H4 (cell line): ENCODE measurements at places on chromosomes 7 and 10.
A peak's percentile ranks its signal among the peaks of the same experiment; 100 is the strongest.

DNA sequence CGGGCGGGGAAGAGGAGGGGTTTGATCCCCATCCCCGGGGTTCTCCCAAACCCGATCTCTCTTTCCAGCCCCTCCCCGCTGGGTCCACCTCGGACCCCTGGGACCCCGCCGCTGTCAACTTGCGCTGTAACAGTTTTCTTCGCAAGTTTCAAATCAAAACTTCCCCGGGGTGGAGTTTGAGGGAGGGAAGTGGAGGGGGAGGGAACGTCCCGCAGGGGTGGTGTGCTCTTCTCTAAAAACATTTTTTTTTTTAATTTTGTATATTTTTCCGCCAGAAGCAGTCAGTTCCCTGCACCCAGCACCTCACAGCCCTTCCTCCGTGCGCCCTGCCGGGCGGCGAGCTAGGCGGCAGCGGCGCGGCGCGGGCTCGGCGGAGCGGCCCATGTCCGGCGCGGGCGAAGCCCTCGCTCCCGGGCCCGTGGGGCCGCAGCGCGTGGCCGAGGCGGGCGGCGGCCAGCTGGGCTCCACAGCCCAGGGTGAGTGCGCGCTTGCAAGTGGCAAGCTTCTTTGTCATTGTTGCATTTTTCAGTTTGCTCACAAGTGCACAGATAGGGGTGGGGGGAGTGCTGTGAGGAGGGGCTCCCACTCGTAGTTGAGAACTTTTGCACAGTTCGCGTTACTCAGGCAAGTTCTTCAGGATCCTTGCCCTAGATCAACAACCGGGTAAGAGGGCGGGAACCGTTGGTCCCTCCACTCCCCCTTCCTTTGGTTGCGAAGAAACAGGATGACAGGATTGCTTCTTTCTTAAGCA lies 933 bp downstream of the MDFIC start:
- DNase-seq = peak; percentile 66

GRCh38 chr10:56912043-56912442 lies 551.0 kb upstream of the ZWINT start:
- DNase-seq = peak; percentile 40

GRCh38 chr7:157682946-157683746 lies 346.3 kb downstream of the DNAJB6 start:
- no peak for DNase-seq

- DNase-seq = no peak
Measured at GRCh38 chr7:130929896-130930659, 196.1 kb upstream of the KLF14 start.

DNA sequence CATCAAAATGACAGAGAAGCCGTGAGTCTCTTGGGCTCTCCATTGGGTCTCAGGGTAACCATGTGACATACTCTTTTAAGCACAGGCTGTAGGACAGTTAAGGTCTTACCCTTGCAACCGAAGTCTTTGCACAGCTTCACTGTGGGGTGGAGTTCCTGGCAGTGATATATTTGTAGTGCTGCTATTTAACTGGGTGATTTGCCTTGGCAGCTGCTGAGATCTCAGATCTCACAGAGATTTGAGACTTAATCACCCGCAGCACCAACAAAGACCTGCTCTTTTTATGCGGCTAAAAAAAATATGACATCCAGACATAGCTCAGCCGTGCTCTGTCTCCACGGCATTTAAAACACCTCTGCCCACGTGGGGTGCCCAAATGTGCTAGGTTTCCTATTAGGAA lies 63.4 kb upstream of the NPTX2 start:
- DNase-seq = no peak

GRCh38 chr7:50304129-50304910 lies at the start of gene IKZF1:
TSS of gene IKZF1 (plus strand) at chr7:50304716. CDS start at chr7:50319062, 14,346 bp downstream.
- no peak for DNase-seq

DNA sequence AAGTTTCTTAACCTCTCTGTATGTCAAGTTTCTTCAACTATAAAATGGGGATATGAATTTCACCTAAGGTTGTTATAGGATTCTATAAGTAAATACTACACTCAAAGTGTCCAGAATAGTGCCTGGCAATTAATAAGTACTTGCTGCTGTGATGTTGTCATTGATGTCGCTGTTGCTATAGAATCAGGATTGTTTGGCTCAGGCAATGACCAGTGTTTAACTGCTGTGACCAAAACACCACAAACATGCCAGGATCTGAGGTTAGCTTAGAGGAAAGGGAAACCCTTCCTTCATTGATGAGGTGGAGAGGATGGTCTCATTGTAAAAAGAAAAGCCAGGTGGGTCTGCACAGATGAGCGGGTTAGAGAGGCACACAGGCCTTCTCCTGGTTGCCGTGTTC lies 223.1 kb upstream of the INHBA start:
- no peak for DNase-seq

GRCh38 chr10:84329196-84329611 lies 815 bp downstream of the CCSER2 start:
- peak; percentile 29 for DNase-seq

DNA sequence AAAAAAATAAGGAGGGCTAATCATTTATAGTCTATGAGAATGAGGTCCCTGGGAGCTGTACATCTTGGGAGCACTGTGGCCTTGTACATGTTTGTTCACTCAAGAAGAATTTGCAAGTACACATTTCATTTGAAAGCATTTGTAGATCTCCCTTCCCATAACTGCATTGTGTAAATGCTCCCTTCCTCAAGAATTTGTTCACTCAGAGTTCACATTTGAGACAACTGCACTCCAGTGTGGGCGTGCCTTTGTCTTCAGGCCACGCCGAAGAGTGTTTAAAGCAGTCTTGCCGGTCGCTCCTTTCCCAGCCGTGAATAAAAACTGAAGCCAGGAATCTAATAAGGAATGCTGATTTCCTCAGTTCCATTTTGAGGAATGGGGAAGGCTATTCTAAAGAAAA lies 291.1 kb upstream of the LYZL1 start:
- DNase-seq = no peak

DNA sequence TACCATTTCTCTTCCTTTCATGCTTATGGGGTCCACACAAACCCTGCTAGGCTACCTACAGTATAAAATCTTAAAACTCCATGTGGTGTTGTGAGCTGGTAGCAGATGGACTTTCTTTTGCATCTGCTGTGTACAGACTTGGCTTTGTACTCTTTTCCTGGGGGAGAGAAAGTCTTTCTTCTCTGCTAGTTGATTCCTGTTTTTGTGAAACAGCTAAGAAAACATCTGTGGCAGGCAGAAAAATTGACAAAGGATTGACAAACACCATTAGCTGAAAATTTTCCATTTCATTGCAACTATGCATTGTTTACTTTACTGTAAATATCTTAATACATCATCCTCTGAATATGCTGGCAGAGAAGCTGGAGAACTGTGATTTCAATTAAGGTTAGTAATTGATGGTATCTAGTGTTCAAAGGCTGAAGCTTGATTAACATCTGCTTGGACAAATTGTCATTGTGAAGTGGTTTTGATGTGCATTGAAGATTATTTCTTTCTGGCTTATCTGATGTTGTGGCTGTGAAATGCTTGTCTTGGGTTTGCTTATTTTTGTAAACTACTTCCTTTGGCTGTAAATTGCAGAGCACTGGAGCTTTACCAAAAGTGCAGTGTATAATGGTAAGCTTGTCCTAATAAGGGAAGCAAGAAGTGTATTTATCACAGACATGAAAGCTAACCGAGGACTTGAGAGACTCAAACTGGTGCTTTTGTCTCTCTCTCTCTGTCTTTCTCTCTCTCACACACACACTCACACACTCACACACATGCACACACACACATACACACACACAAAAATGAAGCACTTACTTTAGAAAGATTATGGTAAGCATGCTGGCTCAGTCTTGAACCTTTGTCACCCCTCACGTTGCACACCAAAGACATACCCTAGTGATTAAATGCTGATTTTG lies at the start of gene FOXP2:
Gene FOXP2, plus strand, starts transcription at position 660 of the 908 bp plus-strand sequence. CDS start 11,697 bp downstream, outside the sequence.
- peak; percentile 74 for DNase-seq

- peak; percentile 83 for DNase-seq
Measured at GRCh38 chr10:79488336-79488735, 24.0 kb upstream of the EIF5AL1 start.

GRCh38 chr7:98387131-98387530 lies 13.8 kb downstream of the BAIAP2L1 start:
- no peak for DNase-seq

DNA sequence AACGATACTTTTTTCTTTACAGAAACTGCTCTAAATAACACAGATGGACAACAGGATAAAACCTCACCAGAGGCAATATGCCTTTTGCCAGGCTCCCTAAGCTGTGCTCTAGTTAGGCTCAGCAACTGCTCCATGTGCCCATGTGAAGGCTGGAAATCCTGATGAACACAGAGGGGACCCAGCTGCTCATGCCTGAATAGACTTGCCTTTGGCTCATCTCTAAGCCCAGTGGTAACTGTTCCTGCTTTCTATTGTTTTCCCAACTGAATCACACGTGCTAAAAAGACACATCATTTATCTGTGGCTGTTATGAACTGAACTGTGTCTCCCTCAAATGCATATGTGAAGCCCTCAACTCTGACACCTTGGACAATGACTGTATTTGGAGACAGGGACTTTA lies 110.4 kb downstream of the RNF216 start:
- DNase-seq = no peak

DNA sequence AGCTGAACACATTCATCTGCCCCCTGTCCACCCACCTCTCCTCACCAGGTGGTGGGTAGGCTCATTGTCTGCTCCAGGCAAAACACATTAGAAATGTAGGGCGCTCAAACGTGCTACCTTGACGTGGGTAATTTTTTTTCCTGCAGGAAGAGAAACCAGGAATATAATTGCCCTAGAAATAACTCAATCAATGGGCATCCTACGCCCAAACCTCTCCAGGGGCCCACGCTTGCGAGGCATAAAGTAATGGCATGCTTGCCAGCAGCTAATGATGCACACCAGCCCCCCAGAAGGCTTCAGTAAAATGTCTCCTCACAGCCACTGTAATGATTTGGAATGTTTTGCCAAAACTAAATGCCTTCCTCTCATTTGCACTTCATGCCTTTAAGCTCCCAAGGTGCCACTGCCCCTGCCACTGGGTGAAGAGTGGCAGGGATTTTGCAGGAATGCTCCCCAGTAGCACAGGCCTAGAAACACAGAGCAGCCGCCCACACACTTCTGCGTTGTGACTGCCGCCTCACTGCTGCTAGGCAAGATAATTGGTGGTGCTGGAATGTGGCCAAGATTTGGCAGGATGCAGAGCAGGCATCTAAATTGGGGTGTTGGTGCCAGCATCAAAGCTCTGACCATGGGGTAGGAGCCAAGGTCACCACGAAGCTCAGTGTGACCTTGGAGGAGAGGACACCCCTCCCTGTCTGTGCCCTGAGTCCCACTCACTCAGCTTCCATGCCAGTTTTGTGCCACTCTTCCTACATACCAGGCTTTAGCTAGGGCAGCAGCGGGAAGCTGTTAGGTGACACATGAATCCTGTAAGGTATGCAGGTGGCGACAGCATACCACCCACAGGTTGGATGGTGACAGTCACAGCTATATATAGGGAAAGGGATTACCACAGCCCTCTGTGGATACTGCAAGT lies 48.7 kb upstream of the PPP1R3C start:
- DNase-seq = peak; percentile 21

DNA sequence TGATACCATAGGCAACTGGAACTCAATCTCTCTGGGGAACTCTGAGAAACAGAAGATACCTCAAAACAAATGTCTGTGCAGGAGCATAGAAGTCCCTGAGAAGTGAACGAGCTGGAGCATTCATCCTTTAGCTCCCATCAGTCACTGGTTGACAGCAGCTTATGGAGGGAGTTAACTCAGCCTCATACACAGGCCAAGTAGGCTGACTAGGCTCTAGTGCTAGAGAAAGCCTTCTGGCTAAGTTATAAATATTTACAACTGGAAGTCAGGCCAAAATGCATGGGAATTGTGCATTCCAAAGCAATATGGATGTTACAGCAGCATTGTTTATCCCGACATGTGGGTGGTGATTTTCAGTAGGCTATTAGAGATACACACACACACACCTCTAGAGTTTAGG lies 66.5 kb downstream of the ANK3 start:
- no peak for DNase-seq

DNA sequence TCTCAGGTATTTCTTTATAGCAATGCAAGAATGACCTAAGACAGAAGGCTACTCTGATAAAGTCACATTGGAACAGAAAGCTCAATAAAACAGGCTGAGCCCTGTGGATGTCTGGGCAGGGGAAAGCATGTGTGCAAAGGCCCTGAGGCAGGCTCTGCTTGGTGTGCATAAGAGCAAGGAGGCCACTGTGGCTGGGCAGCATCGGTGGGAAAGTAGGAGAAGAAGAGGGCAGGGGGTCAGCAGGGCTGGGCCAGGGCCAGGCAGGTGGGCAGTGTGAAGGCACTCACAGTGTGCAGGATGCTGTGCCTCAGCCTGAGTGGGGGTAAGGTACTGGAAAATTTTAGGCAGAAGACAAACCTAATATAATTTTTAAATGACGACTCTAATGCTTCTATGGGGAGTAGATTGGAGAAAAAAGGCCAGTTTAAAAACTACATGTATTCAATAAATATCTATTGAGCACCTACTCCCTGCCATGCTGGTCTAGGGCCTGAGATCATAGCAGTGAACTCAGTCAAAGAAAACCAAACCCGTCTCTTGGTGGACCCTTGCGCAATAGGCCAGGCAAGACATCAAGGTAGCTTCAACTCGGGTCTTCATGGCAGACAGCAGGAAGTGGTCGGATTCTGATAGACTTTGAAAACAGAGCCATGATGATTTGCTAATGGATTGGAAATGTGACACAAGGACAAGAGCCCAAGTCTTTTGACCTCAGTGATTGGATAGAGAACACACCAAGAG lies 572.3 kb downstream of the TCERG1L start:
- no peak for DNase-seq

DNA sequence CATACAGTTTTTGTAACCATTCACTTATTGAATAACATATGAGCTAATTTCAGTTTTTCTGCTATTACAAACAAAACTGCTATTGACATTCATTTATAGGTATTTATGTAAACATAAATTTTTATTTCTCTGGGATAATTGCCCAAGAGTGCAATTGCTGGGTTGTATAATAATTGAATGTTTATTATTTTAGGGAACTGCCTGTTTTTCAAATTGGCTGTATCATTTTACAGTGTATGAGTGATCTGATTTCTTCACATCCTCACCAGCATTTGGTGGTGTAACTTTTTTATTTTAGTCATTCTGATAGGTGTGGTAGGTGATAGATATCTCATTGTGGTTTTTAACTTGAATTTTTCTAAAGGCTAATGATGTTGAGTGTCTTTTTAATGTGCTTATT lies 26.4 kb downstream of the KIF11 start:
- no peak for DNase-seq

DNA sequence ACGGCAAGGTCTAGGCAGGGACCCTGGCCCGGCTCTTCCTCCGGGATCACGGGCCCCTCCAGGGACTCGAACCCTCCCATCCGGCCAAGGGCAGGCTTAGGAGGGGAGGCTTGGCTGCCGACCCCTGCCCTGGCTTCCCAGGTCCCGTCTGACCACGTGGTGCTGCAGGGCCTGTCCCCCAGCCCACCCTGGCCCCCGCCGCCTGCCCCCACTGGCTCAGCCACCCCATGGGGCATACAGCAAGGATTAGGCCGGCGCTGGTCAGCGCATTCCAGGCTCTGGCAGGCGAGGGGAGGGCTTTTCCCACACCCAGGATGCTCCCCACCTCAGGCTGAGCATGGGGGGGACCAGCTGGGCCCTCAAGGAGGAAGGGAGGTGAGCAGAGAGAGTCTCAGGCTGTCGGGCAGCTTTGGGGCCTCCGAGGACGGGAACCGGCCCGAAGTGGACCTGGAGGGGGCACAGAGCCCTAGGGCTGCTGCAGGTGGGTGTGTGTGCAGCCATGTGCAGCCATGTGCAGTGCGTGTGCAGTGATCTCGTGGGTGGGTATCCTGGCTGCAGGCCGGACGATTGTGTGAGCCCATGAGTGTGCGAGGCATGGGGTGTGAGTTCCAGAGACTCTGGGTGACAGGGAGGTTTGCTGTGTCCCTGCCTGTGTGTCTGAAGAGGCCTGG lies 713 bp upstream of the GRIFIN start:
- DNase-seq = no peak

- no peak for DNase-seq
Measured at GRCh38 chr10:12625393-12626023, 276.2 kb downstream of the CAMK1D start.
